ENCODE measurements at places on chromosomes 13 and 19.

DNA sequence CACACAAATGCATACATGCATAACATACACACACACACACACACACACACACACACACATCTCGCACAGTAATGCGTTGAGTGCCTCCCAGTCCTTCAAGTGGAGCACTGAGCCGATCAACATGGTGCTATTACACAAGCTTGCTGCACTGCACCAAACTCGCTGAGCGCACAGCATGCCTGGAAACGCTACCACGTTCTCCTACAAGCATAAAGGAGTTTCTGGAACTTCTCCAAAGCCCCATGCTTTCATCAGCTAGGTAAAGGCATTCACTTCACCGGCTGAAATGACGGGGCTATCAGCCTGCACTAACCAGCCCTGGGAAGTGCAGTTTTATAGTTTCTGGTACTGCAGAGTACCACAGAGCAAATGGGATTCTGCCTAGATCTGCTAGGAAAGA is 92.7 kb downstream of the FGF14 start:
- DNase-seq: no peak

GRCh38 chr19:2324220-2324948 is 4.0 kb downstream of the LSM7 start:
- no peak for DNase-seq

DNA sequence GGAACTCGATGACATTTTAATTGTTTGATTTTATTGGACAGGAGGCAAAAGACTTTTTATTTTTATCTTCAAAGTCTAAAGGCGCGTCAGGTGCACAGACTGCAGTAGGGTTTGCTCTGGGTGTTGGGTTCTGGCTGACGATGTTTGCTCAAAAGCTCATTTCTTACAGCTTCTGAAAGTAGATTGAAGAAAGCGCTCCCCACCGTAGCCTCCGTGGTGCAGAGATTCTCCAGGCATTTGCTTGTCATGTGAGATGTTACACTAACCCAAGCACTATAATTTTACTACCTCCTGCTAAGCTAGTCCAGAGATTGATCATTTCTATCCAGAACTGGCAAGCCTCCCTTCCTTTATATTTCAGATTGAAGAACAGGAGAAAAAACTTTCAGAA is 14.5 kb upstream of the ATP11A start:
- no peak for DNase-seq

- DNase-seq: no peak
Observed at GRCh38 chr19:49442771-49443365, 1.5 kb upstream of the SLC17A7 start.

DNA sequence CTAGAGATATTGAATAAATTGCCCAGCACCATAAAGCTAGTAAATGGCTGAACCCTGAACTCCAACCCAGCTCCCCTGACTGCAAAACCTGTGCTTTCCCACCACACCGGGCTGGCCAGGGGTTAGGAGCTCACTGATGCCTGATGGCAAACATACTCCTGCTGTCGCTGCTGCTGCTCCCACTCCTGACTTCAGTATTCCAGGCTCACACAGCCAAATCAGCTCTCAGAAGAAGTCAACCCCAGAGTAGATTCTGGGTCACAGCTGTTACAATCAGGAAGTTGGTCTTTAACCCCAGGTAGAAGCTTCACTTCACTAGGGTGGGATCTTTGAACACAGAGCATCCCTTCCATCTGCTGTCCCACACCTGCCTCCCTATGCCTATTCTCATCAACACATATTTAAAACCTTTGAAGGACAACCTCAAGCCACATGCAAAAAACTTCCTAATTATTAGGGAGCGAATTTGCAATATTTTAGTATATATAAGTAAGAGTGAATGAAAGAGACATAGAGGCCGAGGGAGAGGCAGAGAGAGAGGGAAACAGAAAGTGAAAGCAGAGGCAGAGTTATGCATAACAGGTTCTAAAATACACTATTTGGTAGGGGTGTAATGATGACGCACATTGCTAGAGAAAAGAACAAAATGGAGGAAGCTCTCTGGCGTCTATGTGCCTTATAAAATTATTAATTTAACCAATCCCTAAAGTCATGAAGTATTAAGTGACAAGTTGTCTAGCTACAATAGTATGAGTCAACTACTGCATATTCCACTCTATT is 99.4 kb upstream of the SERP2 start:
- no peak for DNase-seq

- DNase-seq: no peak
Observed at GRCh38 chr13:111936267-111936925, 130.6 kb upstream of the SOX1 start.

- no peak for DNase-seq
Observed at GRCh38 chr13:98155475-98156109, 12.7 kb downstream of the FARP1 start.

Data from activated CD8-positive, alpha-beta memory T cell treated with anti-CD3 and anti-CD28 coated beads for 1 hour (primary cell).